Osteocyte (in vitro differentiated cells): ENCODE measurements at places on chromosomes 16 and 17. TPM values are rescaled to one million over a fixed set of nuclear protein-coding genes. Genes with fewer than 3 reads are reported as not detected.
A peak's percentile ranks its signal among the peaks of the same experiment; 100 is the strongest.

DNA sequence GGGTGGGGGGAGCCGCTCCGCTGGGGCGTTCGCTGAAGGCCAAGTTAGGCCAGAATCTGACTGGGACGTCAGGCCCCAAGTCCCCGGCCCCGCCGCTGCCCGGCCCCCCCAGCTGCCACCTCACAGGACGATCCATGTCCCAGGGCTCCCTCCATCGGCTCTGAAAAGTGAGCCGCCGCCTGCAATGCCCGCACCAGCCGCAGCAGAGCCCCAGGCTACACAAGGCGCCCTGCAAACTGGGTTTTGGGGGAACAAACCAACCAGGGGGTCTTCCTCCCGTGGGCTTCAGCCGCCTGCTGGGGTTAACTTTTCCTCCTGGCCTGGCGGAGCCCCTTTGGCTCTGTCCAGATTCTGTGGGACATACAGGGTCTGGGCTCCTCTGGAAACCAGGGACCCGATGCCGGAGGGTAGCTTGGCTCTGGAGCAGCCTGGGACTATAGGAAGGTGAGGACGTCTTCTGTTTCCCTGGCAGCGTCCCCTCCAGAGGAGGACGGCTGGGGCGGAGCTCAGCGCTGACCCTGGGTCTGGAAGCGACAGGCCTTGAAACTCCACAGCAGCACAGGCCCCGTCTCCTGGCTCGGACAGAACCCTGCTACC lies 835 bp downstream of the NME4 start:
- peak overlapping the region; percentile 60 for H3K4me3 ChIP-seq
- peak overlapping the region; percentile 56 for H3K27ac ChIP-seq
- H3K36me3 ChIP-seq: no peaks in the 10 kb centered on the region
- H3K27me3 ChIP-seq: no peaks in the 10 kb centered on the region

DNA sequence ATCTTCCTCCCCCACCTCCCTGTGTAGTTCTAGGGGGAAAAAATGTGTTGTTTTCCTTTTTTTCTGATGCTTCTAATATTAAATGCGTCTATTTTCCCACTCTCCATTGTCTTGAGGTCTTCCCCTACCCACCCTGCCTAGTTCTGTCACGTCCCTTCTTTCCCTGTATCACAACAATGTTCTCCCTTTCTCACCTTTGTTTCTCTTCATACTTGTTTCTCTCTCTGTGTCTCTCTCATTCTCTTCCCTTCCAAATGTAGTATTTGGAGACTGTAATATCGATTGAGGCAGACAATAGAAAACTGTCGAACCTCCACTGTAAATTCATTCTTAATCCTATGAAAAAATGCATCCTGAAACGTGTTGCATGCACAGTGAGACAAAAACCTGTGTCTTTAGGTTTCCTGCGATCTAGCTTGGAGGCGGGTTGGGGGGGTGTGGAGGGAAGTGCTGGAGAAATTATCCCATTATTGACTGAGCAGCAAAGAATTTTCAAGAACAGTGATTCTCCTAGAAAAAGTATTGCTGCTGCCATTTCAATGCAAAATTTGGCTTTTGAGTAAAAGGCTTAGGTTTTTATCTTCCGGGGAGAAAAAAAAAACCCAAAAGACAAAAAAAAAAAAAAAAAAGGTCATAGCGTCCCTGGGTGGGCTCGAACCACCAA lies 1.3 kb upstream of the PSMB3 start:
- peak overlapping the region; percentile 99 for H3K4me3 ChIP-seq
- H3K36me3 ChIP-seq: peaks cover 8% of the 10 kb centered on the region
- H3K27me3 ChIP-seq: no peaks in the 10 kb centered on the region
- H3K4me1 ChIP-seq: peaks cover 46% of the 10 kb centered on the region
- DNase-seq: no peak

GRCh38 chr17:44269535-44270240 lies 1.8 kb upstream of the SLC4A1 start:
- no peaks in the 10 kb centered on the region for H3K36me3 ChIP-seq
- H3K27me3 ChIP-seq: peaks cover 14% of the 10 kb centered on the region
- H3K27ac ChIP-seq: no peak overlapping the region
- H3K4me1 ChIP-seq: no peaks in the 10 kb centered on the region
- H3K4me3 ChIP-seq: no peak overlapping the region

GRCh38 chr16:86931410-86931941 lies 353.1 kb downstream of the FOXL1 start:
- H3K36me3 ChIP-seq: no peaks in the 10 kb centered on the region
- DNase-seq: no peak
- H3K4me1 ChIP-seq: peaks cover 6% of the 10 kb centered on the region
- no peak overlapping the region for H3K4me3 ChIP-seq
- H3K27me3 ChIP-seq: no peaks in the 10 kb centered on the region
- no peak overlapping the region for H3K27ac ChIP-seq

Gene CIITA
- not detected in 2 replicates for total RNA-seq

Gene SMYD4
- 11.2 and 14.4 TPM in 2 replicates for total RNA-seq
